Fibroblast of skin of right biceps (primary cell): ENCODE measurements at places on chromosomes 2 and 18.

DNA sequence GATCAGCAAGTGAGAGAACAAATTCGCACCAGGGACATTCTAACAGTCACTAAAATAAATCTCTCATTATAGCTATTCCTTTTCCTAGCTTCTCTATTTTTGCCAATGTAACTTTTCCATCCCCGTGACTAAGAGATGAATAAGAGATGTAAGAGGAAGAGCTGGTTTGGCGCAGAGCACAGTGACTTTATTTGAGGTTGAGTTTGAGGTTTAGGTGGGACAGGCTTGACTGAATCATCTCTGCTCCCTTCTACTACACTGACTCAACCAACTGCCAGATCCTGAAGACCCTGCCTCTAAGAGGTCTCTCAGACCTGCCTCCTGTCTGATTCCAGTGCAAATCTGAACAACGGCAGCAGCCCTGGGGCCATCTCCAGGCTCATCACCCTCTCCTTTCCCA lies 28.0 kb downstream of the RFX8 start:
- DNase-seq: peak; percentile 94

DNA sequence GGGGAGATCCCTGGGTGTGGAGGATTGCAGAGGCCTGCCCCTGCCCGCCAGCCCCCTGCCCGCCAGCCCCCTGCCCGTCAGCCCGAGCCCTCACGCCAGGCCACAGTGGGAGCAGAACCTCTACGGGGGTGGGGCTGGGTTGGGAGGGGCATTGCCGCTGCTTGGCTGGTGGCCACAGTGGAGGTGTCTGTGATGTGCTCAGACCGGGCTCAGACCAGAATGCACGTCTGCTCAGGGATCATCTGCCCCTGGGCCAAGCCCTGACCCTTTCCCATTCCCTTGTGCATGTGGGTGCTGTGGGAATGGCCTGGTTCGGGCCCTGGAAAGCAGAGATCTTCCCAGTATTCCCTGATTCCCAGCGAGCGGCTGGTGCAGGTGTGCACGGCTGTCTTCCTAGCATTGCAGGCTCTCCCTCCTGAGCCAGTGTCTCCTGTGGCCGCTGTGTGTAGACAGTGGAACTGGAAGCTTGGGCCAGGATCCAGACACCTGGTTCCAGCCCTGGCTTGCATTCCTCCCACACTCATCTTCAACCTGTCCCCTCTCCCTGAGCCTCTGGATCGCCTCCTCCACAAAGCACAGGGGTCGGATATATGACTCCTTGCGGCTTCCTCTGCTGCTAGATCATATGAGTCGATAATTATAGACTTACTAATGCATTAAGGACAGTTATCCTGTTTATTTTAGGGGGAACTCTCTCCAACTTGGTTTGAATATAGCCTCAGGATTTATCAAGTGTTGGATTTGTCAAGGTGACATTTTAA lies 161.6 kb downstream of the LDLRAD4 start:
- no peak for DNase-seq

GRCh38 chr2:104091894-104092293 lies 762.0 kb upstream of the POU3F3 start:
- no peak for DNase-seq

DNA sequence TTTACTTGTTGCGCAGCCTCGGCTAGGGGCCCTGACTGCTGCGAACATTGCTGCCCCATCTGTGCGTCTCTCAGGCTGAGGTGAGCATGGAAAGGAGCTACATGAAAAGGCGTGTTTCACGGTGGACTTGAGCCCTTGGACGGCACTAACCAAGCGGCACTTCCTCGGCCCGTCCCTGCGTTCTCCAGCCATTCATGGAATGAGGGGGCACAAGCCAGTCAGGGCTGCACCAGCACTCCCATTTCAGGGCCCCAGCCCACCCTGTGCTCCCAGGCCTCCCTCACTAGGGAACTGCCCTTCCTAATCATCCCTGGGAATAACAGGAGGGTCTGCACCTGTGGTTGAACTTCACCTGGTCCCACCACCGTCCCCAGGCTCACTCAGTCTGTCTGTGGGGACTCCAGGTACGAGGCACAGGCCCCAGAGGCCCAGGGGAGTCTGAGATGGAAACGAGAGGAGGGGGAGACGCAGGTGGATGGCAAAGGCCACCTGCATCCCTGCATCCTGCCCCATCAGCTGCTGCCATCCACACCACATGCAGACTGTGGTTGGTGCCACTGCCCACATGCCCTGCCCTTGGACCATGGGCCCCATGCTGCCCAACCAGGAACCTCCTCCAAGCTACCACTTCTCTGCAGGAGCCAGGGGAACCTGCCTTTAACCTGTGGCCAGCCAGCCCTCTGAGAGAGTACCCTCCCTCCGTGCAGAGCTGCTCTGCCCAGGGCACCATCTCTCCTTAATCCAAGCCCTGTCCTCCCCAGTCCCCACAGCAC lies 99.7 kb downstream of the EIPR1 start:
- no peak for DNase-seq

DNA sequence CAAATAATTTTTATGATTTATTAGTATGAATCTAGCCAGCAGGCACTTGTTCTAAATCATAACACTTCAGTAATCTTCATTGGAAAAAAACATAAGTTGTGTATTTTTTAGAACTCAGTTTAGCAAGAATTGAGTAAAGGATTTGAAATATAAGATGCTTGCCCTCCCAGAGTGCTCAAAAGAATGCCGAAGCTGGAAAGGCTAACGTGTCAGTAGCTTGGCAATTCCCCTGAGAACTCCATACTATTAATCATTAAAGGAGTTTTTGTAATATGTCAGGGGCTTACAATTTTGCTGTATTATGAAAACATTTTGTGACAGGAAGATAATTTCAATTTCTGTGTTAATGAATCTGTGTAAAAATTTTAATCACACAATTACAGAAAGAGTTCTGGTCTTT lies 122.7 kb downstream of the GULP1 start:
- DNase-seq: peak; percentile 67

- no peak for DNase-seq
Measured at GRCh38 chr2:86297382-86298147, 39.9 kb downstream of the REEP1 start.

DNA sequence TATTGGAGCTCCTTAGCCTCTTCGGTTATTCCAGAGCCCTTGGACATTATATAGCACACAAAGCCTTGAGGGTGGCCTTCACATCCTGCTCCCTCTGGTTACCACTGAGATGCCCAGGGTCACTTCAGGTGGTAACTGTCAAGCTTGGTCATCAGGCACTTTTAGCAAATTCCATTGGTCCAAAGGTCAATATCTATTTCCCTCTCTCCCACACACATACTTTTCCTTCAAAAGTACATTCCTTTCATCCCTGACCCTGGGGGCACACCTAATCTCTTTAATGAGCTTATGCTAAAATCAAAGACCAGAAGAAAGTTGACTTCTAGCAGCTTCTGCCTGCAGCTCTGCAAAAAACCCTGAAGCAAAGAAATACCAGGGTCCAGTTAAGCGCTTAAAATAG lies 172.0 kb upstream of the NRP2 start:
- DNase-seq: no peak

DNA sequence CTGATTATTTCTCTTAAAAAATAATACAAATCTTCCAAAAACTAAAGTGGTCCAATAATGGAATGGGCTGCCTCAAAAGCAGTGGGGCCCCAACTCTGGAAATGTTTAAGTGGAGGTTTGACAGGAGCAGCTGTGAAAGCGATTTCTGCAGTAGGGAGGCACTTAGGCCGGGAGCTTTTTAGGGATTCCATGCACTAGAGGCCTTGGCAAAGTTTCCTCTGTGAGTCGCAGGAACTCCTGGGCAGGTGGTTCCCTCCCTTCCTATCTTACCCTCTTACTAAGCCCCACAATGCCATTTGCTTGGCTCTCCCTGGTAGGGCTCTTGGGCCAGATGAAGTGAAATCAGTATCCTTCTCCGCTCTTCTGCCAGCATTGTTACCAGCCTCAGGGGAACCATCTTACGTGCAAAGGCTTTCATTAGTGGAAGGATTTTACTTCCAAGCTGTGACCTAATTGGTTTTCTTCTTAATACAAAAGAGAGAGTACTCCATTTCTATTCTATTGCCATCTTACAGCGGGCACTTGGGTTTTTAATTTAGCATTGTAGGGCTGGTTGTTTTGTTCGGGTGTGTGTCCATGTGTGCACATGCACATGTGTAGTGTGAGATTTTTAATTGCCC lies 34.3 kb upstream of the C18orf32 start:
- DNase-seq: no peak

- no peak for DNase-seq
Measured at GRCh38 chr2:143754742-143755141, 625.5 kb downstream of the ARHGAP15 start.

GRCh38 chr2:28394331-28394877 lies 1.7 kb downstream of the FOSL2 start:
- peak; percentile 66 for DNase-seq

DNA sequence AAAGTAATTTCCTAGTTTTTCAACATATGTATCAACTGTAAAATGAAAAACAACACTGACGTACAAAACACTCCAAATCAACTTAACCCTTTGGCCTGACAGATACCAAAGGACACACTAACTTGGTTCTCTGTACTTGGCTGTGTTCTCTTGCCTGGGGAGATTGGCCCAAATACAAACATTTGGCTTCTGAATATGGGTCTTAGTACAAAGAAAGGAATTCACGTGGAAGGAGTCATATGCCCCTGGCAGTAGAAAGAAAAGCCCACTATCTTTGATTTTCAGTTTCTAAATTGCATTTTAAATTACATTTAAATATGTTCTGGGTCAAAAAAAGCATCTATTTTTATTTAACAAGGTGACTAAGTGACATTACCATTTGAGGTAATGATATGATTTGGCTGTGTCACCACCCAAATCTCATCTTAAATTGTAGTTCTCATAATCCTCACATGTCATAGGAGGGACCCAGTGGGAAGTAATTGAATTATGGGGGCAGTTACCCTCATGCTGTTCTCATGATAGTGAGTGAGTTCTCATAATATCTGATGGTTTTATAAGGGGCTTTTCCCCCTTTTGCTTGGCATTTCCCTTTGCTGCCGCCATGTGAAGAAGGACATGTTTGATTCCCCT lies 153.6 kb upstream of the CCDC195 start:
- DNase-seq: peak; percentile 87
